ENCODE measurements at places on chromosomes 7 and 10. TPM values are rescaled to one million over a fixed set of nuclear protein-coding genes. Genes with fewer than 3 reads are reported as not detected.
A peak's percentile ranks its signal among the peaks of the same experiment; 100 is the strongest.

The PIK3CG gene
- total RNA-seq: 13.4 TPM

DNA sequence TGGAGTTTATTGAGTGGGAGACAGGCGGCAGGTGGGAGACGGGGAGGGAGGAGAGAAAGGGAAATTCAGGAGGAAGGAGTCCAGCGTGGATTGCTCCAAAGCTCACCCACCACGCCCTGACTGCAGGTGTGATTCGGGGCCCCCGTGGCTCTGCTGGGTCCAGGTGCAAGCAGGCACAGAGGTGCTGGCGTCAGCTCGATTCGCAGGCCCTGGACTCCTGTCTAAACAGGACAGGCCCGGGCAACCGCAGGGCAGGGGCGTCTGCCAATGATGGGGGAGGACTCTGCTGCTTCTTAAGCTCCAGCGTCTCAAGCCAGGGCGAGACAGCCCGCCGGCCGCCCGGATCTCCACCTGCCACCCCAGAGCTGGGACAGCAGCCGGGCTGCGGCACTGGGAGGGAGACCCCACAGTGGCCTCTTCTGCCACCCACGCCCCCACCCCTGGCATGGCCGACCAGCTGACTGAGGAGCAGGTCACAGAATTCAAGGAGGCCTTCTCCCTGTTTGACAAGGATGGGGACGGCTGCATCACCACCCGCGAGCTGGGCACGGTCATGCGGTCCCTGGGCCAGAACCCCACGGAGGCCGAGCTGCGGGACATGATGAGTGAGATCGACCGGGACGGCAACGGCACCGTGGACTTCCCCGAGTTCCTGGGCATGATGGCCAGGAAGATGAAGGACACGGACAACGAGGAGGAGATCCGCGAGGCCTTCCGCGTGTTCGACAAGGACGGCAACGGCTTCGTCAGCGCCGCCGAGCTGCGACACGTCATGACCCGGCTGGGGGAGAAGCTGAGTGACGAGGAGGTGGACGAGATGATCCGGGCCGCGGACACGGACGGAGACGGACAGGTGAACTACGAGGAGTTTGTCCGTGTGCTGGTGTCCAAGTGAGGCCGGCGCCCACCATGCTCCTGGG lies at the start of gene CALML3:
CALML3 (plus strand) TSS at position 321 of the 920 bp plus-strand sequence; CDS start at position 446, 125 bp downstream.
- H3K4me1 ChIP-seq: no peaks in the 10 kb centered on the region
- no peaks in the 10 kb centered on the region for H3K27me3 ChIP-seq
- no peak within 1 kb of the TSS for H3K27ac ChIP-seq
- no peak for DNase-seq

GRCh38 chr7:43658718-43659548 lies 70.4 kb downstream of the COA1 start:
- H3K4me1 ChIP-seq: no peaks in the 10 kb centered on the region
- no peaks in the 10 kb centered on the region for H3K27me3 ChIP-seq
- no peak overlapping the region for H3K4me3 ChIP-seq
- H3K36me3 ChIP-seq: no peaks in the 10 kb centered on the region
- DNase-seq: no peak
- H3K27ac ChIP-seq: peak overlapping the region; percentile 19

DNA sequence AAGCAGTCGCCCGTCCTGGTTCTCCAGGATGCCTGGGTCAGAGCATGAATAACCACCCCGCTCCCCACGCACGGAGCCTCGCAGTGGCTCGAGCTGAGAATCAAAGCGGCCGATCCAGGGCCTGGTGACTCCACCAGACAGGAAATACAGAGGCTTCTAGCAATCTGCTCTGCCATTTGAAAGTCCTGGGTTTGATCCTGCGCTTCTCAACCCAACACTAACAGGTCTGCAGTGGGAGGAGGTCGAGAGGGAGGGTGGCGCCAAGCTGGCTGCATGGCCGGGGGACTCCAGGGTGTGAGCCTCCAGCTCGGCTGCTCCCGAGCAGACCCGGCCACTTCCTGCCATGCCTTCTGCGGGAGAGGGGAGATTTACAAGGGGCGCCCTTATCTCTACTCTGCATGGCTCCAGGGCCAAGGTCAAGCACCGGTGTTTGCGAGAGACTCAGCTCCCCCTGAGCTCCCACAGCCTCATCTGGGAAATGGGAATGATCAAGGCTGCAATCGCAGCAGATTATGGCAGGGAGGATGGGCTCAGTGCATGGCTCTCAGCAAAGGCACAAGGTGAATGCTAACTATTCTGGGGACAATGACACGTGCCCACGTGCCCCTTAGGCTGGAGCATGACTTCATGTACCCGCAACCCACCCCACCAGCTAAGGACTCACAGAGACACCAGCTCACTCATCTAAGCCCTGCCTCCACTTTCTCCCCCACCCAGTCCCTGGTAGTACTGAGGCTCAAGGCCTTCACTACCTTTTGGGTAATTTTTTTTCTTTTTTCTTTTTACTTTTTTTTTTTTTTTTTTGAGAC lies 73.9 kb upstream of the TNRC18 start:
- H3K4me1 ChIP-seq: peaks cover 8% of the 10 kb centered on the region
- no peak overlapping the region for H3K27ac ChIP-seq
- peaks cover 13% of the 10 kb centered on the region for H3K36me3 ChIP-seq
- H3K27me3 ChIP-seq: no peaks in the 10 kb centered on the region
- no peak for DNase-seq

DNA sequence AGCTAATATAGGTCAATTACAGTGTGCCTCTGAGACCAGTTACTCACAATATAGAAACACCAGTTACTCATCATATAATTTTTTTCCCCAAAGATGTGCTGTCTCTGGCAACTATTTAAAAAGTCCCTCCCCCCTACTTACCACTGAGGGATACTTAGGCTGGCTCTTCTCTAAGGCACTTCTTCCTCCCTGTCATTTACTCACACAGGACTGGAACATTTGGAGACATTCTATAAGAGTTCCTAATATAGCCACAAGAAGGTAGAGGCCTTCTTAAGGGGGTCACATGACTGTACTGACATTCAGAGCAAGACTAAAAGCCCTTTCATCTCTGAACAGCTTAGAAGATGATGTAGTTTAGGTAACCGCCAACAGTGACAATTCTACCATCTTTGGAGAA lies 44.4 kb upstream of the SLIT1 start:
- no peaks in the 10 kb centered on the region for H3K4me1 ChIP-seq
- no peak overlapping the region for H3K27ac ChIP-seq
- H3K36me3 ChIP-seq: peaks cover 60% of the 10 kb centered on the region
- DNase-seq: no peak
- H3K27me3 ChIP-seq: no peaks in the 10 kb centered on the region

DNA sequence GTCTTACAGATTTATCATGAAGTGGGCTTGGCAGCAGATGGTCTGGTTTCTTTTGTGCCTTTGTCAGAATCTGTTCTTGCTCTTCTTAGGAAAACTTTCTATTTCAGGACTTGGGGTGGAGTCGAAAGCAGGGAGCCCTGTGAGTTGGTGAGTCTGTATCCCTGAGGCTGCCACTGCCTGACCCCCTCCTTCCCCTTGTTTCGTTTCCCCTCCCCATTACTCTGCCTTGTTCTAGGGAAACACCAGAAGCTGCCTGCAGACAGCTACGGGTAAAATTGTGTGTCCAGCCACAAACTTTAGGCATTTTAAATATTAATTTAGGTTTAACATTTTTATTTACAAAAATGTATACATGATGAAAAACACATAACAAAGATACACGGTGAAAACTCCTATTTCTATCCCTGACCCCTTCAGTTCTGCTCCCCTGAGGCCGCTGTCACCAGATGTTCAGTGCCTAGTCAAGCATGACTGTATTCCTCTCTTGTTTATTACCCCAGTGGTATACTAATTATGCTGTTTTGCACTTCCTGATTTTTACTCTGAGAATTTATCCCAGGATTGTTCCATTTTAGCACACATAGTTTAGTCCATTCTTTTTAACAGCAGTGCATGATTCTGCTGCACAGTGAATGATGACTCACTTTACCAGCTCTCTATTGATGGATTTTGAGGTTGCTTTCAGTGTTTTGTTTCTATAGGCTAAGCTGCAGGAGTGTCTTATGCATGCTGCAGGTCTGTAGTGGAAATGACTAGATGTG lies 9.1 kb downstream of the TSPAN14 start:
- peak overlapping the region; percentile 16 for H3K4me3 ChIP-seq
- peak overlapping the region; percentile 89 for H3K27ac ChIP-seq
- H3K27me3 ChIP-seq: no peaks in the 10 kb centered on the region
- H3K4me1 ChIP-seq: peaks cover 89% of the 10 kb centered on the region

DNA sequence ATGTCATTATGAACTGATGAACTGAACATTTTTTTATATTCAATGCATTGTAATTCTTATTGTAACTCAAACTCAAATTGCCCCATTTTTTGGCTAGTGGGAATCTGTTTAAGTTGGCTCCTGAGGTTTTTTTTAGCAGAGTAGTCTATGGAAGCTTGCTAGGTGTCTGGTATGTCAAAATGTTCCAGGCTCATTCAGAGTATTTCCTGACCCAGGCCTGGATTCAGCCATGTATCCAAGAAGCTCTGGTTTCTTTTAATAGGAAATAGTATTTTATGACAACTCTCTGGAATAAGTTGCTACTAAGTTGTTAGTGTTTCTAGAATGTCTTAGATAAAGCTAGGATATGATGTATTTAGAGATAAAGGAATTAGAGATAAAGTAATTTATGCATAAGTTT lies 288.0 kb downstream of the ARL4A start:
- no peak overlapping the region for H3K4me3 ChIP-seq
- H3K36me3 ChIP-seq: no peaks in the 10 kb centered on the region
- peaks cover 18% of the 10 kb centered on the region for H3K27me3 ChIP-seq
- no peaks in the 10 kb centered on the region for H3K4me1 ChIP-seq

- H3K36me3 ChIP-seq: no peaks in the 10 kb centered on the region
- H3K27me3 ChIP-seq: peaks cover 17% of the 10 kb centered on the region
Observed at GRCh38 chr7:159042103-159042502, 102.6 kb downstream of the VIPR2 start.

- no peak overlapping the region for H3K4me3 ChIP-seq
- peaks cover 74% of the 10 kb centered on the region for H3K27me3 ChIP-seq
- no peaks in the 10 kb centered on the region for H3K4me1 ChIP-seq
- H3K27ac ChIP-seq: no peak overlapping the region
Observed at GRCh38 chr10:11150879-11151415, 133.3 kb downstream of the CELF2 start.

DNA sequence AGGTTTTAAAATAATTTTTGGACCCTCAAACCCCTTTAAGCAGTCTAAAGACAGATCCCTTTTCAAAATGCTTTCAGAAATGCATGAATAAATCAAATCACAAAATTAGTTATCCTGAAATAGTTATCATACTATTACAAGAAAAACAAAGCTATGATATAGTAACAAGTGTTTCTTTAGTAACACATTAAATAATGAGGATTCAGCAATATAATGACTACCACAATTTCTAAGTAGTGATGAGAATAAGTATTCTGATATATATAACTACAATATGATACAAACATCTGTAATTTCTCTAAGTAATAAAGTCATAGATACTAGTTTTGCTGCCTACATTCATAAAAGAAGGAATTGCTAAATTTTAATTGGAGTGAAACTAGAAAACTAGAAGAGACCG lies 53.0 kb upstream of the TMEM168 start:
- DNase-seq: no peak
- no peaks in the 10 kb centered on the region for H3K36me3 ChIP-seq

The TMEM236 gene
- total RNA-seq: 0.06 TPM

The GPR26 gene
- total RNA-seq: not detected

DNA sequence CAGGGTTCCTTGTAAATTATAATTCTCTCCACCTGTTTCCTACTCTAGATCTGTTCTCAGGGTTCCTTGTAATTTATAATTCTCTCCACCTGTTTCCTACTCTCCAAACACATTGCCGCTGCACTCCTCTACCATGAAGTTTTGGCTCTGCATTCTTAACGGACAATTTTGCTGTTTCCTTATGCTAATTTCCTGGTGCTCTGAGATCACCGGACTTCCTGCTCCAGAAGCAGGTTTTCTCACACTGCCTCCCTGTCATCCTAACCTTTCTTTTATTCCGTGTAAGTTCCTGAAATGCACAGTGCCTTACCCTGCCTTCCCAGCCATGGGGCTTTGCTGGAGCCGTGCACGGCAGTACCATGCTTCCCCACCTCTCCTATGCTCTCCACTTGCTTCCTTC lies 256.8 kb downstream of the PLXNA4 start:
- H3K27ac ChIP-seq: no peak overlapping the region
- H3K4me1 ChIP-seq: no peaks in the 10 kb centered on the region
- H3K27me3 ChIP-seq: peaks cover 32% of the 10 kb centered on the region
- H3K36me3 ChIP-seq: no peaks in the 10 kb centered on the region
- no peak for DNase-seq
- no peak overlapping the region for H3K4me3 ChIP-seq

- H3K27ac ChIP-seq: no peak overlapping the region
- no peaks in the 10 kb centered on the region for H3K36me3 ChIP-seq
- no peaks in the 10 kb centered on the region for H3K27me3 ChIP-seq
- H3K4me3 ChIP-seq: no peak overlapping the region
Observed at GRCh38 chr7:106178593-106179134, 66.6 kb upstream of the SYPL1 start.

GRCh38 chr7:149846021-149846420 lies 7.8 kb downstream of the ZNF862 start:
- no peak overlapping the region for H3K4me3 ChIP-seq
- H3K27ac ChIP-seq: no peak overlapping the region
- DNase-seq: no peak
- H3K27me3 ChIP-seq: no peaks in the 10 kb centered on the region

GRCh38 chr7:139683137-139683921 lies 94.5 kb downstream of the HIPK2 start:
- peaks cover 12% of the 10 kb centered on the region for H3K4me1 ChIP-seq
- H3K27me3 ChIP-seq: no peaks in the 10 kb centered on the region
- H3K27ac ChIP-seq: no peak overlapping the region
- no peak for DNase-seq
- H3K4me3 ChIP-seq: no peak overlapping the region

DNA sequence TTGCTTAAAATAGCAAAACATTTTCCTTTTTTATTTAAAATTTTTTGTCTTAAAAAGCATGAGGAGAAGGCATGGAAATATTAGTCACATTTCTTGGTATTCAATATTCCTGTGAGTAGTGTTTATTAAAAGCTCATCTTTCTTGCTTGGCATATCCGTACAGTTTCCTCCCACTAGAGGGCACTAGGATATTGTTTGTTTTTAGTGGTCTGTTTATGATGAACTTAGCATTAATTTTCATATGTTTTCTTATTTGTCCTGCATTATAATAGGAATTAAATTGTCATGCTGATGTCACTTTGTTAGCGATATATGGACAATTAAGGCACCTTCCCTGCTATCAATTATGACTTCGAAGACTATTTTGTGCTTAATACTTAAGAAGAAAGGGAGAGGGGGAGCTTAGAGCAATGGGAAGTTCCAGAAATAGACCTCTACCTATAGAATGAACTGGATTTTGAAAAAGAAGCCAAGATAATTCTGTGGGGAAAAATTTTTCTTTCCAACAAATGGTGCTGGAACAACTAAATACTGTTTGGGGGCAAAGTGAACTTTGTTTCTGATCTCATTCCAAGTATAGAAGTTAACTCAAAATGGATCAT lies 91.0 kb upstream of the STRIP2 start:
- peak; percentile 59 for DNase-seq
- H3K27ac ChIP-seq: no peak overlapping the region
- H3K27me3 ChIP-seq: no peaks in the 10 kb centered on the region
- H3K4me1 ChIP-seq: no peaks in the 10 kb centered on the region

GRCh38 chr10:67549390-67549789 lies 146.6 kb downstream of the CTNNA3 start:
- H3K27ac ChIP-seq: no peak overlapping the region
- H3K27me3 ChIP-seq: peaks cover 8% of the 10 kb centered on the region
- H3K4me3 ChIP-seq: no peak overlapping the region
- H3K4me1 ChIP-seq: no peaks in the 10 kb centered on the region
- DNase-seq: peak; percentile 11

The LRRD1 gene
- not detected for total RNA-seq
